ENCODE measurements at places on chromosomes 2 and 18.

DNA sequence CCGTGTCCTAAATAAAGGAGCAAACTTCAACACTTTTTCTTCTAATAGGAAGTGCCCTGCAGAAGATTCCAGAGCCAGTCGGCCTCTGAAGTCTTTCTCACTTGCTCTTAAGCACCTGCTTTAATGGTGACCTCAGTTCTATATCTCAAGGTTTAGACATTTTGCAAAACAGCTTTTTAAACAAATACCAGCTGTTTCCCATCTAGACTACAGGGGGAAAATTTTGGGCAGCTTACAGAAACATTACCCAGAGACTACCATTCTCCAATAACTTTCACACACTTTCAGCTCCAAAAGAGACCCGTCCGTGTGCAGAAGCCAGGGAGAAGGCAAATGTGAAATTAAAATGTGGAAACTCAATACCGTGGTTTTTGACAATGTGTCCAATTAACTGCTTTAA is 285.3 kb upstream of the CCDC68 start:
- DNase-seq = no peak

GRCh38 chr2:105744909-105745853 is at the start of gene NCK2:
Gene NCK2 (plus strand): TSS chr2:105744912. CDS start chr2:105855064, 110,152 bp downstream.
- DNase-seq = no peak

GRCh38 chr2:213559053-213559452 is 274.8 kb downstream of the SPAG16 start:
- no peak for DNase-seq

DNA sequence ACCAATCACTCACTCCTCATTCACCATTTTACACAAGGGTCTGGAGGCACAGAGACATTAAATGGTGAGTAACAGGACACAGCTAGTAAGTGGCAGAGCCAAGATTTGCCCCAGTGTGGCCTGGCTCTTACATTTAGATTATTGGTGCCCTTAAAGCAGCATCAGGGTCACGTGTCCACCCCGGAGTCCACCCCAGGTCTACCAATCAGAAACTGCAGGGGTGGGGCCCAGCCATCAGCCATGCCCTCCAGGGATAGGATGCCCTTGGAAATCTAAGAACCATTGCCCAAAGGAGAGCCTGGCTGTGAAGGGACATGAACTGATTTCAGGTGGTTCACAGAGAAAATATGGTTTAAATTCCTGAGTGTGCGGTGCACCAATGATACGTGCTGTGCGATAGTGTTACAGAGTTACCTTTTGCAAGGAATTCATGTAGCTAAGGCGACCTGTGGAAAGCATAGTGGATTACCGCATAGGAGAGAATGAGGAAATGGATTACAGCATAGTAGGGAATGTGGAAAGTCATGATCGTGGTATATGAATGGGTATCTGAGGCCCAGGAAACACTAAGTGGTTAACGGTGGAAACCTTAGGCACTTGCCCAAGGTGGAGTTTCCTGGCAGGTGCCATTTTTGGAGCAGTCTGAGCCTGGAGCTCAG is 17.8 kb downstream of the IGFBP5 start:
- DNase-seq = no peak

GRCh38 chr18:48947092-48947491 is 3.7 kb downstream of the SMAD7 start:
- DNase-seq = no peak

DNA sequence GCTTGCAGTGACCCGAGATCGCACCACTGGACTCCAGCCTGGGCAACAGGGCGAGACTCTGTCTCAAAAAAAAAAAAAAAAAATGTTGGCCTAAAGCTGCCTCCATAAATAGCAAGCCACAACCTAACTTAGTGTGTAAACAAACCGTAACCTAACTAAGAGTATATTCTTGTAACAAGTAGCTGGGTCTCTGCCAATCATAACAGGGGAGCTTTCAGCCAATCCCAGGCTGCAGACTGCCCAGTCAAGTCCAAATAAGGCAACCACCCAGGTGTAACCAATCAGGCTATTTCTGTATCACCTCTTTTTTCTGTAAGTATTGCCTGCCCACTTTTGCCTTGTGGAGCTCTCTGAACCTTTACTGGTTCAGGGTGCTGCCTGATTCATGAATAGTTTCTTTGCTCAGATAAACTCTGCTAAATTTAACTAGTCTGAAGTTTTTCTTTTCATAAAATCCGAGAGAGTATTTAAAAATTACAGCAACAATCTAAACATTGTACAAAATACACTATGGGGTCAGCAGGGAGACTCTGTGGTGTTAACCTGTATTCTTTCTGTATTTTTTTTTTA is 4.5 kb downstream of the PSTPIP2 start:
- no peak for DNase-seq

- DNase-seq = no peak
These were observed 163.9 kb downstream of the LDLRAD4 start for GRCh38 chr18:13382366-13382953.

DNA sequence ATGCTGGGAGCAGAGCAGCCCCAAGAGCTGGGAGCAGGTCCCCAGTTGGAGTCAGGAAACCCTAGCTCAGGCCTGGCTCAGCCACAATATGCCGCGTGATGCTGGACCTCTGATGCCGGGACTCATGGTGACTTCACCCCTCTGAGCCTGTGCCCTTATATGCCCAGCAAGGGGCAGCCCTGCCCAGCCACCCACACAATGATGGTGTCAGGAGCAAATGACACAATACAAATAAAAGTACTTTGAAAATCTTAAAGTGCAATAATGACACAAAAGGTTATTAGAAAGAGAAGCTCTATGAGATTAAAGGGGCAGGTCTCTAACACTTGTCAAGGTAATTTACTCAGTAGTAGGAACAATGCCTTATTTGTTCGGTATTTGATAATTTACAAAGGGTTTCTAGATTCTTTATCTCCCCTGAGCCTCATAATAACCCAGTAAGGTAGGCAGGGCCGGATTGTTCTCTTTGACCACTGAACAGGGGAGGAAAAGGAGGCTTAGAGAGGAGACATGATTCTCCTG is 18.3 kb upstream of the KIF3C start:
- DNase-seq = no peak

- DNase-seq = no peak
These were observed 337.9 kb upstream of the SALL3 start for GRCh38 chr18:78641689-78642231.

DNA sequence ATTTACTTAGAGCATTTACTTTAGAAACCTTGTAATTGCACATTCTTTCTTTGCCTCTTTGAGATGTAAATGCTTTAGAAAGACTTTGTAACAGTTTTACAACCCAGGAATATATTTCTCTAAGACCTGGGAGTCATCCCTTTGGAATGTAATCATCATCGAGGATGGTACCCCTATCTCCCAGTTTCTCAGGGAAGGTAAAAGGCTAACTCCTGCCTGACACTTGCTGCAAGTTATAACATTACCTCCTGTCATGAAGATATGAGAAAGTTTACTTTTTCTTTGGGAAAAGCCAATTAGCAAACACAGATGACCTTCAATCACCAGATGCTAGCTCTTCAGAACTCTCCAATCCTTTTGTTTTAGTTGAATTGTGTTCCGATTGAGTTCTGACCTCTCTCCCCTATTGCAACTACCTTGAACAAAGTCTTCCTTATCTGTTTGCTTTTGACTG is 420.3 kb upstream of the FSIP2 start:
- DNase-seq = no peak

DNA sequence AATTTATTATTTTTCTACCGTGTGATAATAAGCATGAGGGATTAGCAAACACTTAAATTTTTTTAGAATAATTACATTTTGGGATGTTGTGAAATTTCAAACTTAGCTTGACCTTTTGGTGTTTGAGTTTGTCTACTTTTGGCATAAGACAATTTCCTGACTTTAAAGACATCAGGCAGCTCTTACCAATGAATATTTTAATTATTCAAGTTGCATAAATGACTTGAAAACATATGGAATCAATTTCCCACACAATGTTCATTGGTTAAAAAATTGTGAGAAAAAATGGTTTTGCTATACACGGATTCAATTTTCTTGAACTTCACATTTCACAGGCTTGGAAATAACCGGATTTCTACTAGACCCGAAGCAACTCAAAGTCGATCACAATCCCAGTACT is 243.4 kb downstream of the IKZF2 start:
- no peak for DNase-seq

DNA sequence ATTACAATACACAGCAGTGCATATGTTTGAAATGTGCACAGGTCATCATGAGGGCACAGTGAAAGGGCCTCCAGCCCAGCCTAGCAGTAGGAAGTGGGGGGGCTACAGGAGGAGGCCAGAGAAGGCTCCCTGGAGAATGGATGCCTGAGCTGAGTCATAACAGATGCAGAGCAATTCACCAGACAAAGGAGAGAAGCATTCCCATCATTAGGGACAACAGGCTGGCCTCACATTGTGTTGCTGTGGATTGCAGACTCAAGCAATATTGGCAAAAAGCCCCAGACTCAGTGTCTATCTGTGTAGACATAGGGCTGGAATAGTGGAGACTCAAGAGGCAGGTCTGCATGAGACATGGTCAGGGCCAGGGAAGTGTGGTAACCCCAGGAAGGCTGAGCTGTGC is 329.9 kb downstream of the DLGAP1 start:
- no peak for DNase-seq

GRCh38 chr2:10252661-10253060 is 50.0 kb upstream of the HPCAL1 start:
- no peak for DNase-seq

DNA sequence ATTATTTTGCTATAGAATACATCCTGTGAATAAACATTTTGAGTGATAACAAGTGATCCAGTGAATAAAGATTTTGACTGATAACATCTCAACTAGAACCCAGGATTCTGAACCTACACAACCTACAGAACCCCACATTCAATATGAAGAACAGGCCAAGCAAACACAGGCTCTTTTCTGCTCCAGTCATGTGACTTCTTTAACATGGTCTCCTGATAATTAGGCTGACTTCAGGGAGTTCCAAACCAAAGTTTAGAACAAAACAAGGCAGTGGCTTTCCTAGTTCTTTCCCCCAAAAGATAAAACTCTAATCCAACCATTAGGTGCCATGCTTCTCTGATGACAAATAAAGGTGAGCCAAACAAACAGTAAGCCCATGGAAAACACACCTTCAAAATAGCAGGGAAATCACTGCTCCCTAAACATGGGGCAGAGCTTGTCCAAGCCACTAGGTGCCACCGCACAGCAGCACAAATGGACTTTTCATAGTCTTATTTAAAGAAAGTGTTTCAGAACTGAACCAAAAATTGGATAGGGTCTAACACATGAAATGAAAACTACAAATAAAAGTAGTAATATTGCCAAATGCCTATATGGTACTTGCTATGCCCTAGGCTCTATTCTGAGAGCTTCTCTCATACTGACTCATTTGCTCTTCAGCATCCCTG is 95.3 kb downstream of the EVA1A start:
- DNase-seq = no peak

GRCh38 chr2:240387669-240388358 is 47.6 kb upstream of the GPC1 start:
- DNase-seq = no peak

DNA sequence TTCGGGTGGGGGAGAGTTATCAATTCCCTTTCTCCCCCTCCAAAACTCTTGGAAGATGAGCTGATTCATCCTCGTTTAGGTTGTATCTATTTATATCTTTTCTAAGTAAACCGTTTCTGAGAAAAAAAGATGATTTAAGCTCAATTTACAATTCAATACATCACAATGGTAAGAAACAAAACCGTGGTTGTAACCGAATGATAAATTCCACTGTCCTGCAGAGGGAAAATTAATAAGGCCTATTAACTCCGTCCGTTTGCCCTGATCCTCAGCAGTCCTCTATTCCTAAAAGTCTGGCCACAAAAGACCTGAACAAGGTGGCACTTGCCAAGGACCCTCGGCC is 286.2 kb downstream of the TCF4 start:
- no peak for DNase-seq

DNA sequence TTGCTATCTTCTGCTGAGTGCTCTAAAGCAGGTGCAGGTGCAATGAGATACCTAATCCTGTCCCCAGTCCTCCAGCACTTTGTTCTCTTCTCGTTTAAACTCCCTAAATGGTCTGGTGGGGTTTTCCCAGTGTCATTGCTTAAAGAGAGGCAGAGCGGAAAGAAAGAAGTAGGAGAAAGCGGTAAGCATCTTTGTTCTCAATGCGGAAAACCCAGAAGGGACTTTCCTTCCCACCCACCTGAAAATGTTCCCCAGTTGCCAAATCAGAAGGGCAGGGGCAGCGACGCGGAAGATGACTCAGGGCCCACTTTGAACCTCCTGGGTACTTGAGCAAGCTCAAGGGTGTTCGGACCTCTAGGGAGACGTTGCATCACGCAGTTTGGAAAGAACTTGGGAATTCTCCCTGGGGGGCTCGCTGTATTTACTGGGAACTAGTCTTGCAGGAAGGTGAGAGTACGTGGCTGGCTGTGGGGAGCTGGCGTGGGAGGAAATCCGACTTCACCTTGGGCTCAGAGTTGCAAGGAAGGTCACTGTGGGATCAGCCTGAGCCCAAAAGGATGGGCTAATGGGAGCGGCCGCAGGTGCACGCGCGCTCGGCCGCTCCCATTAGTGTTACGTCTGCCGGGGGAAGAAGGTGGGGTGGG is 589 bp upstream of the SGPP2 start:
- DNase-seq = no peak

- no peak for DNase-seq
These were observed 297.1 kb downstream of the AFF3 start for GRCh38 chr2:99845296-99845695.

GRCh38 chr2:148979164-148979918 is 59.2 kb upstream of the LYPD6B start:
- no peak for DNase-seq

GRCh38 chr2:240567137-240567871 is 980 bp upstream of the RNPEPL1 start:
- DNase-seq = no peak

- DNase-seq = no peak
These were observed 25.3 kb upstream of the ANXA4 start for GRCh38 chr2:69716555-69717120.

GRCh38 chr18:80244956-80245730 is 2.2 kb downstream of the PARD6G start:
- no peak for DNase-seq

GRCh38 chr2:186891185-186891621 is 42.2 kb upstream of the ZSWIM2 start:
- DNase-seq = no peak

DNA sequence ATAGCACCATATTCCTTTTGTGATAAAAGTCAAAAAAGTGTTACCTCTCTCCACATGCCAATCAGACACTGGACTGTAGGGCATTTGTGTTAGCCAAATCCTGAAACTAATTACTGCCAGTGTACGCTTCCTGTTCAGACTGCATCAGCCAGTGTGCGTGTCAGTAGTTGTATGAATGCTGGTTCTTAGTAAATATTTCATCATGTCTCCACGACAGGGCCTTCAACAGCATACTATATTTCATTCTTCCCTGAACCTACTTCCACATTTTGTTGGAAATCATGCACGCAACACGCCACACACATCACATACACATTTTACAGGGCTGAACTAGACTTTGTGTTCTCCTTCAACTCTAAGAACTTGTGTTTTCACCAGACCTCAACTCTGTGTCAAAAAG is 77.5 kb downstream of the EPB41L3 start:
- DNase-seq = no peak

- DNase-seq = no peak
These were observed 129.1 kb upstream of the SMAD2 start for GRCh38 chr18:48059455-48060010.

- no peak for DNase-seq
These were observed 9.3 kb upstream of the MTERF4 start for GRCh38 chr2:241111440-241111805.

GRCh38 chr2:232488097-232488711 is 570 bp upstream of the ECEL1 start:
- no peak for DNase-seq
